ENCODE measurements at places on chromosomes 5 and 9. TPM values are rescaled to one million over a fixed set of nuclear protein-coding genes. Genes with fewer than 3 reads are reported as not detected.
A peak's percentile ranks its signal among the peaks of the same experiment; 100 is the strongest.

The SLC6A19 gene
- total RNA-seq, result not detected

GRCh38 chr5:23677996-23678395 lies 170.6 kb downstream of the PRDM9 start:
- no peak for DNase-seq

The AJM1 gene
- 9.1 TPM for total RNA-seq

DNA sequence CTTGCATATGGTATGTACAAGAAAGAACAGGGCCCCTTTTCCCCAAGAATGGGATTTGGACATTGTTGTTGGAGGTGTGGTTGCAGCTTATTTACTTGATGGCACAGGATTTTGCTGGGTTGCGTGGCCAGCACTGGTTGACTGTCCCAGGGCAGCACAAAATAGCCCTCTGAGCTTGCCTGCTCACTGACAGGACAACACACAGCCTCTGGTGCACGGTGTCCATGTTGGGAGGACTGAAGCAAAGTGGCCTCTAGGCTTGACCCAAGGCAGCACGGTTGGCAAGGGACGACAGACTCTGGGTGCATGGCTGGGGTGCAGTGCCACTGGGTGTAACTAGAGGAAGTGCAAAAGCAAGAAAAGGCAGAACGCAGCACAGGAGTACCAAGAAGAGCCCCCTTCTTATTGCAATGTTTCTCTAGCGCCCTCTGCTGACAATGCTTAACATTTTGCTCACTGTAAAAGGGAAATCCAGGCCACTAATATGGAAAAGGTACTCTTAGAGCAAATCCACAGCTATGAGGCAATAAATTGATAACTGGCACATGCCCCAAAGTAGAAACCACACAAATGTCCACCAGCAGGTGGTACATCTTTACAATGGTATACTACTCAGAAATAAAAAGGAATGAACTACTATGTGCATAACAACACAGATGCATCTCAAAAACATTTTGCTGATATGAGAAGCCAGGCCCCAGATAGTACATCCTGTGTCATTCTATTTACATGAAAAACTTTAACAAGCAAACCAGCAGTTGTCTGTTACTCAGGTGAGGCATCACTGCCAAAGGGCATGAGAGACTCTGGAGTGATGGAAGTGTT lies 47.4 kb upstream of the BARX1 start:
- no peak for DNase-seq

The IRX1 gene
- total RNA-seq, result not detected

- no peak for DNase-seq
Observed at GRCh38 chr5:38069360-38069759, 189.0 kb upstream of the EGFLAM start.

- DNase-seq, result peak; percentile 81
Observed at GRCh38 chr9:71647094-71647591, 121.2 kb downstream of the CEMIP2 start.

The SLC36A2 gene
- 0.22 TPM for total RNA-seq

The ENC1 gene
- 2.7 TPM for total RNA-seq

DNA sequence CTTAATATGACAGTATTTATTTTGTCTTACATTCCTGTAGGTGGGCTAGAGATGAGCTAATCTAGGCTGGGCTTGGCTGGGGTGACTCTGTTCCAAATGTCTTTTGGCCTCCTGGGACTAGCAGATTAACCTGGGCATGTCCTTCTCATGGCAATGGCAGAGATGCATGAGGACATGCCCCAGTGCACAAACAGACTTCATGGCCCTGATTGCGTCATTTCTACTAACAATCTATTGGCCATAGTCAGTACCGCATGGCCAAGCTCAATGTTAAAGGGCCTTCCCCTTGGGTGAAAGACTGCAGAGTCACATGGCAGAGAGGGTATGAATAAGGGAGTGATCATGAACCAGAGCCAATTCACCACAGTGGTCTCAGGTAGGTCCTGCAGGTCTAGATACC lies 313.4 kb downstream of the MSX2 start:
- no peak for DNase-seq

GRCh38 chr5:79821-80220 lies 12.1 kb upstream of the PLEKHG4B start:
- DNase-seq, result no peak

GRCh38 chr5:50751064-50751657 lies 84.7 kb downstream of the PARP8 start:
- DNase-seq, result no peak

The TMEM232 gene
- 2.9 TPM for total RNA-seq

- no peak for DNase-seq
Observed at GRCh38 chr9:89749500-89750116, 144.8 kb downstream of the GADD45G start.

The SMIM32 gene
- not detected for total RNA-seq

DNA sequence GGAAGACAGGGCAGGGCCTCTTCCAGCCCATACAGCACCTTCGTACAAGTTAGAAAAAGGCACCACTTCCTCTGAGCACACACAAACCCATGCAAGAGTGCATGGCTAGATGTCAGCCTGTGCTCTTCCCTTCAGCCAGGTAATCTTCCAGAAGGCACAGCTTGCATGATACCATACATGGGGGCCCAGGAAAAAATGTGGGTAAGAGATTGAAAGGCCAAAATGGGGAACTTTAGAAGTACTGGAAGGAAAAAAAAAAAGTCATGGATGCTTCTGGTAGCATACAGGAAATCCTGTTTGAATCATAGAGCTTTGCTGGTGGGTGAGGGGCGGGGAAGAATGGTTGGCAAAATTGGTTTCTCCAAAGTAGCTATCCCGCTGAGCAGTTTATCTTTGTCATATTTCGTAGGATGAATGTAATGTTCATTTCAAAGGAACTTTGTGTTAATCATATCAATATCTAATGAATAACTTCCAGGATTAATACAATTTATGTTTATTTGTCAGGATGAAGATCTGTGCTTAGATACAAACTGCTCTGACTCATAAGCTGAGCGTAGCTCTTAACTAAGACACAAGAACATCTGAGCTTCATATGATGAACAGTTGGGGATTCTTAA lies 78.2 kb upstream of the MAP3K1 start:
- no peak for DNase-seq

The LHX3 gene
- total RNA-seq, result not detected

- peak; percentile 33 for DNase-seq
Observed at GRCh38 chr9:94269264-94269663, 10.2 kb downstream of the ZNF169 start.

The SCGB3A2 gene
- not detected for total RNA-seq

The NFIB gene
- total RNA-seq, result 110 TPM

DNA sequence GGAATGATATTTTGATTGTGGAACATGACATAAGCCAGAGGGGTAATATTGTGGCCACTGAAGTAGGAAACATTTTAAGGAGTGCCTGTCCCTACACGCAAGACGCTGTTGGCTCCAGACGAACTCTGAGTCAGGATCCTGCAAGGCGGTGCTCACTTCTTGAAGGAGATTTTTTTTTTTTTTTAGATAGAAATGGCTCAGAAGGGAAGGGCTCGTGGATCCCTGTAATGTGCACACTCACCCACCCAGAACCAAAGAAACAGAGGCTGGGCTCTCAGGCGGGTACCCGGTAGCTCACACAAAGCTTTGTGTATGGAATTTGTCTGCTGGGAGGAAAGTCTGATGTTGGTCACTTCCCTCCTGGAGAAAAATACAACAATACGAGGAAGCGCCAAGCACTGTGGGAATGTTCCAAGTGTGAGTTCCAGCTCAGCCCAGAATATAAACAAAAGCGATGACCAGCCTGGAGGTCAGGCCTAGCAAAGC lies 25.7 kb downstream of the RAPGEF1 start:
- peak; percentile 72 for DNase-seq

DNA sequence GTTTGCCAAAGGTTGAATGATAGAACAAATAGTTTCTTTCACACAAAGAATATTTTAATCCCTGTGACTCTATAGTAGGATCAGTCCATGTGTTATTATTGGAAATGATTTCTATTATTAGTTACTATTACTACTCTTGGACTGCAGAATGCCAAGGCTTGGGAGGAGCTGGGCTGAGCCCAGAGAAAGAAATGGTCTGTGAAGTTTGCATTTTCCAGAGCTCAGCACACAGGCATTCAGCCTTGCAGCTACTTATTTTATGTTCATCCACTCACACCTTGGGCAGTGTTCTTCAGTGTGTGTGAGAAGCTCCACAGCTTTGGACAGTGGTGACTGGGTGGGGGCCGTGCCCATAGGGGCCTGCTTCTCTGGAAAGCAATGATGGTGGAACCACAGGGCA lies 583.1 kb downstream of the CCDC171 start:
- no peak for DNase-seq

All from left ventricle myocardium superior (tissue), 1 donor.